Activated CD4-positive, CD25-positive, alpha-beta regulatory T cell (primary cell): ENCODE measurements at places on chromosomes 3 and 15.

DNA sequence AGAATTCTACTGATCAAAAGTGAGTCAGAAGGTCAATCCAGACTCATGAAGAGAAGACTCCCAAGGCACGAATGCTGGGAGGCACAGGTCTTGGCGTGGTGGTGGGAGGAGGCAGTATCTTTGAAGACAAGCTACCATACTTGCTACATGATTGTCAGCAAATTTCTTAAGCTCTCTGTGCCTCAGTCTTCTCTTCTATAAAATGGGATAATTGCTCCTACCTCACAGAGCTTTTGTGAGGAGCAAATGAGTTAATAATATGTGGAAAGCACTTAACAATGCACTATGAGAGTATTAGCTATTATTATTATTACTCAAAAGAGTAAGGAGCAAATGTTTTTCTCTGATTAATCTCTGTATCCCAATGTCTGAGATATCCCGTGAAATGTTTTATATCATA is 36.2 kb downstream of the EHD4 start:
- no peak for DNase-seq

- no peak for DNase-seq
Observed at GRCh38 chr3:187719628-187720336, 17.4 kb upstream of the RTP2 start.

DNA sequence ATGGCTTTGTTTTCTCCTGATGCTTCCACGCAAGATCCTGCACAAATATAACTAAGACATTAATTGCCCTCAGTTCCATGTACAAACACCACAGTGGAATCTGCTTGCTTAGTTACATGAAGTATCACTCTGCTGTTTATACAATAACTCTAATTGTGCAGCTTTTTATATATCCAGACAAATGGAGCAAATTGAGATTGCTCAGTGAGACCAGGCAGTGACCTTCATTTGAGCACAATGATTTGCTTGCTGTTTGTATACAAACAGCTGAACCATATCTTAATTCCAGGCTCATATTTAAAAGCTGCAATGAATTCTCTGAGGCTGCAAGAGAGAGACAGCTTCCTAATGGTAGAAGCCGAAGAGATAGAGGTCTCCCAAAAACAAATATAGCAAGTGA is 243.7 kb downstream of the CADPS start:
- DNase-seq: no peak

DNA sequence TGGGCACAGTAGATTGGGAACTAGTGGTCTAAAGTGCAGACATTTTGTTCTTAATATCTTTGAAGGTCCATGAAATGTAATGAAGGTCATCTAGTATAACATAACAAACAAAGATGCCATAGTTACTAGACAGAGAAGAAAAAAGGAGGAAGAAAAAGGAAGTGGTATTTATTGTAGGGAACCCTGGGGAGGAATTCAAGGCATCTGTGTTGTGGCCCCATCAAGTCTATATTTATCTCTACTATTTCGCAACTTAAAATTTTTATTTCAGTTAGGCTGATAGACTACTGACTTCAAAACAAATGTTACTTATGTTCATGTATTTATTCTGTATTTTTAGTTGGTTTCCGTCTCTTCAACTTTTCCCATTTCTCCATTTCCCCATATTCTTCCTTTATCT is 48.9 kb upstream of the ZDHHC23 start:
- DNase-seq: no peak

GRCh38 chr3:23830869-23831484 is 25.2 kb downstream of the UBE2E1 start:
- DNase-seq: no peak

GRCh38 chr3:85710490-85710889 is 751.7 kb downstream of the CADM2 start:
- no peak for DNase-seq

DNA sequence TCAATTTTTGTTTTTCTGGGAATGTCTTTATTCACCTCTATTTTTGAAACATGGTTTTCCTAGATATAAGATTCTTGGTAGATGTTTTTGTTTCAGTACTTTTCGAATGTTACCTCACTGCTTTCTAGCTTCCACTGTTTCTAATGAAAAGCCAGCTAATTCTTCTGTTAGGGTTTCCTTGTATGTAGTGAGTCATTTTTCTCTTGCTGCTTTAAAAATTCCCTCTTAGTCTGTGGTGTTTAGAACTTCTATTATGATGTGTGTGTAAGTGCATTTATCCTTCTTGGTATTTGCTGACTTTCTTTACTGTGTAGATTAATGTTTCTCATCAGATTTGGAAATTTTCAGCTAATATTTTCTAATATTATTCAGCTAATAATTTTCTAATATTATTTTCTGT is 151.1 kb upstream of the OSTN start:
- DNase-seq: no peak

DNA sequence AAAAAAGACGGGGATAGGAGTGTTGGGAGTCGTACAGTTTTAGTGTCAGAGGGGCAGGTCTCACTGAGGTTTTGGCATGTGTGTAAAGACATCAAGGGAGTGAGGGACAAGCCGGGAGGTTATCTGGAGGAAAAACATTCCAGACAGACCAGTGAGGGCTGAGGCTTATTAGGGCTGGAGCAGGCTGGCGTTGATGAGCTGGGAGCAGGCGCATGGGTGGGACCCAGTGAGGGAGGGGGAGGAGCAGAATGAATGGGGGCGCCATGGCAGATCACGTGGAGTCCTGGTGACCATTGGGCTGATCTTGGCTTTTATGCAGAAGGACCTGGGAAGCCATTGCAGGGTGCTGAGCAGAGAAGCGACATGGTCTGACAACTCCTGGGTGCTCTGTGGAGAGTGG is 180.2 kb downstream of the SLCO3A1 start:
- DNase-seq: no peak

- no peak for DNase-seq
Observed at GRCh38 chr3:140189267-140189666, 254.3 kb downstream of the CLSTN2 start.

- DNase-seq: no peak
Observed at GRCh38 chr15:101697488-101697887, 26.8 kb downstream of the TARS3 start.

DNA sequence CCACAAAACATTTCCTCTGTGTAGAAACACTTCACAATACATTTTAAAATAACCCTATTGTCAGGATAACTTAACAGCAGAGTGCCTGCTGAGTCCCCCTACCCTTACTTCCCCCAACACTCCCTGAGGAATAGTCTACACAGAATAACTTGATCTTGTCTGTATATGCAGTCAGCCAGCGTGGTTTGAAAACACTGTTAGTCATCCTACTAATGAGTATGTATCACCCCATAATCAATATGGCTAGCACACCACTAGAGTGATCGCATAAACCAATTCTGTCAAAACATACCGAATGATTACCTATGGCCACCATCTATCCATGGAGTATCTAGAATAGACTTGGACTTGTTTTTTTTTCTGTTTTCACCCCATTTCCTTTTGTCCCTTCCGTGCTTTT is 152.7 kb upstream of the NECTIN3 start:
- DNase-seq: no peak

- no peak for DNase-seq
Observed at GRCh38 chr3:138395865-138396751, 38.3 kb upstream of the ESYT3 start.

GRCh38 chr3:107954845-107955244 is 136.0 kb downstream of the CD47 start:
- DNase-seq: no peak

GRCh38 chr3:193563426-193563825 is 8.7 kb upstream of the ATP13A4 start:
- DNase-seq: no peak

GRCh38 chr15:42226648-42227047 is 18.5 kb upstream of the VPS39 start:
- DNase-seq: no peak

DNA sequence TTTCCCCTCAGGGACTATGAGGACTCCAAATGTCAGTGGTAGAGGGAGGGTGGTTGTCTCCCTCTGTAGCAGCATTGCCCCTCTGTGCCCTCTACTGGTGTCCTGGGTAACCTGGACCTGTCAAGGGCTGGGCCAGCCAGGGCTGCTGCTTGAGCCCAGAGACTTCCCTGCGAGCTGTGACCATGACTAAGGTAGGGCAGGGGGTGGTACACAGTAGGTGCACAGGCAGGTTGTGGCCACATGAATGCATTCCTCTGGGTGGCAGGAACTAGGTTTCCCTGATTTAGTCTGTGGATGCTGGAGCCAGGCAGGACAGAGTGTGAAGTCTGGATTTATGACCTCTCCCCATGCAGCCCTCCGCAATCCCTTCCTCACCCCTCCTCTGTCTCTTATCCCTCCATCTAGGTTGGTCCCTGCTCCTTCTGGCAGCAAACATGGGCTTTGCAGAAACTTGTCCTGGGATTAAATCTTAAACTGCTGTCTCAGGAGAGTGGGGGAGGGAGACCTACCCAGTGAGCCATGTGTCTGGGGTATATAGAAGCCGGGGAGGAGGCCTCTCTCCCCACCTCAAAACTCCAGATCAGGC is 8.7 kb upstream of the SEMA3F start:
- no peak for DNase-seq

DNA sequence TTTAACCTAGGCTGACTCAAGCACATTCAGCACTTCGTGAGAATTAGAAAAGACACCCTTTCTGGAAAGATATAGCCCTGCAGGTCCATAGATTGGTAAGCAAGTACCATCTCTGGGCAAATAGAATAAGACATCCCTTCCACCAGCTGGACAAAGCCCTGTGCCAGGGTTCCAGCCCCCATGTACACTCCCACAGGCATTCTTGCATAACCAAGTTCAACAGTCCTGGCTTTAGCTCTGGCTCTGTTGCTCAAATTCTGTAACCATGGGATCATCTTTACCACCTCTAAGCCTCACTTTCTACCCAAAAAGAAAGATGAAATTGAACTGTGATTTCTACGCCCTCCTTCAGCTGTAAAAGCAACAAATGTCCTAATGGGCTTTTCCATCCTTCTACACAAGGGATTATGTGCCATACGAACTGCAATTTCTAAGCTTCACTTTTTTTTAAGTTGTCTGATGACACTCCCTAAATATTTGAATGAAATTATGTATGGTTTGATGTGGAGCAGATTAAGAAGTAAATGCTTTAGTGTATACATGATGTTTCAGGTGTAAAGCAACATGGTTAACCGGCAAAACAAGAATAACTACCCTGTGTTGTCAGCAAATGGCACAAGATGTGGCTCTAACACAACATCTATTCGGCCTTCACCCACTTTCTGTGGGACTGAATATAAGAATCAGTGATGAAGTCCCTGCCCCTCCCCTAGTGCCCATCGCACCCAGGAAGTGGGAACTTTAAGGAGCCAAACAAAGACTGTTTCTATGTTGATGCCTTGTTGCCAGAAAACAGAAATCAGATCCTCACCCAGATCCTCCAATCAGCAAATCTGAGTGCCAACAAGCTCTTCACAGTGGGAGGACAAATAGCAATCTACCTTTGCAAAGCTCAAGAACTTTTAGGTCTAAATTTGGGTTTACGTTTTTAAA is 165.7 kb downstream of the P3H2 start:
- DNase-seq: no peak

GRCh38 chr3:36907911-36908646 is 36.8 kb downstream of the TRANK1 start:
- DNase-seq: peak; percentile 47

- DNase-seq: no peak
Observed at GRCh38 chr3:123613543-123613942, 28.7 kb upstream of the HACD2 start.

GRCh38 chr15:28125673-28126651 is 26.8 kb upstream of the OCA2 start:
- no peak for DNase-seq

- DNase-seq: no peak
Observed at GRCh38 chr3:49098429-49098828, 4.6 kb upstream of the QRICH1 start.

DNA sequence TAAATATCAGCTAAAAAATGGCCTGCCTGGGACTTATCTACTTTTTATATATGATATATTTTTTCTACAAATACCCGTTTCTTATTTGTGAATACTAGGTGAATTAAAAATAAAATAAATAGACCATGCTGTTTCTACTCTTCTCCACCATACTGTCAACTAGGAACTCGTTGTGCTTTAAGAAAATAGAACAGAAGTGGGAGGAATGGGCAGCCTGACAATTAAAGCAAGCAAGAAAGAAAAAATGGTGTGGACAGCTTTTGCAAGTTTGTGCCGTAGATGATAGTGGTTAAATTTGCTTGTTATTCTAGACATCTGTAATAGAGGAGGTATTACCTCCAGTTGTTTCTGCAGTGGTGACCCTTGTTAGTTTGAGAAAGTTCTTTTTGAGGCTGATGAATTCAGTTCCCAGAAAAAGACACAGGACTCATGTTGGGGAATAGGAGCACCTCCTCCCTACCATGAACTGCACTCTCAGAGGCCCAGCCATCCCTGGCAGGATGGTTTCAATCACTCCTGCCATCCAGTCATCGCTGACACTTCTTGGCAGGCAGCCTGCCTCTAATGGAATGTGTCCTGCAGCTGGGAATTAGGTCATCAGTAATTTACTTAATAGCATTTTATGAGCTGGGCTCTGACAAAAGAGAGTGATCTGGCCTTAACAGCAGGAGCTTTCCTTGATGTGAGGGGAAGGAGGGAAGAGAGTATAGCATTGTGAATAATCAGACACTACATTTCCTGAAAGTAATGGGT is 105.0 kb upstream of the GAP43 start:
- DNase-seq: no peak

DNA sequence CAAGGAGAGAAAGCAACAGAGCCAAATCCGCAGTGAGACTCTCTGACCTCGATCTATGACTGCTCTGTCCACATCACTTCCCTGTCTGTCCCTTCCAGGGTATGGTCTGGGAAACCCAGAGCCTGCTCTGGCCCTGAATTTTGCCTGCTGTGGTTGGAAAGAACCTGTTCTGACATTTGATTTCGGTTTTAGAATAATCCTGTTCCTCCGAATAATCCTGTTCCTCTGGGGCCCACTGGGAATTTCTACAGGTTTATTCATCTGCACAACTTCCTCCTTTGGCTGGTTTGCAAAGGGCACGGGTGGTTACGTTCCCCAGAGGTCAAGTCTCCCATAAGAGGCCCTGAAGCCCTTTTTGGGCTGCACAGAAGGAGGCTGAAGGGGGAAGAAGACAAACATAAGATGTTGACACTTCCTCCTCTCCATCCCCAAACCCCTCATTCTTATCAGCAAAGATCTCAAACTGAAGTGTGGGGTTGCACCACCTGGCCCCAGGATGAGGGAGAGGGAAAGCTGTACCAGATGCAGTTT is 10.6 kb downstream of the LAMP3 start:
- DNase-seq: no peak

DNA sequence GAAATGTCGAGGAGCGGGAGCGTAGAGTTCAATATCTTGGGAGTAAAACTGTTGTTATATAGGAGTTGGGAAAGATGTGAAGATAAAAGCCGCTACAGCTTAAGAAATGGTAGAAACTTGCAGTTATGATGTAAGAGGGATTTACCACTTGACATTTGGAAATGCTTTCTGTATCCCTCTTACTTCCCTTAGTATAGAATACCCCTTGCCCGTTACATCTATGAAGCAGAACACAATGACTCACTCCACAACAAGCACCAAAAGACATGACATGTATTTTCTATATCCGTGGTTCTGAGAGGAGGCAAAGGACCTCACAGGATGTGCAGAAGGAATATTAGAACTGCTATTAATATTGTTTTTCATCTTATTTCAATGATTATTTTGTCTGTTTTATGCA is 254.2 kb upstream of the NR2F2 start:
- DNase-seq: no peak
